ENCODE measurements at places on chromosomes 1 and 21.

DNA sequence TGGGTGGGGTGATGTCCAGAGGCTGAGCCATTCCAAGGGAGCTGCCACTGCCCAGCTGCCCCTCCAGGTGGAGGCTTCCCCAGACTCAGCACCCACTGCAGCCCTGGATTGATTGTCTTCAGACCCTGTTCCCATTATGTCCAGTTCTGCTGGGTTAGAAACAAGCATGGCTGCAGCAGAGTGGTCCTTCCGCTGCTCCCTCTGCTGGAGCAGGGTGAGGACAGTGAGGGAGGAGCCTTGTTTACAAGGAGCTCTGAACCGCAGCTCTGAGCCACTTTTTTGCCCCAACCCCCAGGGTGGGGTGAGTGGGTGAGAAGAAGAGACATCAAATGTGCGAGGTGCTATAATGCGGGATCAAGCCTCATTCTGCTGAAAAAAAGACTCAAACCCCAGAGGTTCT, 2.3 kb downstream of the TNNT2 start:
- no peak for DNase-seq

GRCh38 chr21:36456729-36457414, 23.1 kb downstream of the CLDN14 start:
- no peak for DNase-seq

- DNase-seq, result no peak
Observed at GRCh38 chr1:41953291-41953690, 34.6 kb upstream of the HIVEP3 start.

- DNase-seq, result no peak
Observed at GRCh38 chr21:45827302-45827692, 154.3 kb upstream of the COL6A1 start.

DNA sequence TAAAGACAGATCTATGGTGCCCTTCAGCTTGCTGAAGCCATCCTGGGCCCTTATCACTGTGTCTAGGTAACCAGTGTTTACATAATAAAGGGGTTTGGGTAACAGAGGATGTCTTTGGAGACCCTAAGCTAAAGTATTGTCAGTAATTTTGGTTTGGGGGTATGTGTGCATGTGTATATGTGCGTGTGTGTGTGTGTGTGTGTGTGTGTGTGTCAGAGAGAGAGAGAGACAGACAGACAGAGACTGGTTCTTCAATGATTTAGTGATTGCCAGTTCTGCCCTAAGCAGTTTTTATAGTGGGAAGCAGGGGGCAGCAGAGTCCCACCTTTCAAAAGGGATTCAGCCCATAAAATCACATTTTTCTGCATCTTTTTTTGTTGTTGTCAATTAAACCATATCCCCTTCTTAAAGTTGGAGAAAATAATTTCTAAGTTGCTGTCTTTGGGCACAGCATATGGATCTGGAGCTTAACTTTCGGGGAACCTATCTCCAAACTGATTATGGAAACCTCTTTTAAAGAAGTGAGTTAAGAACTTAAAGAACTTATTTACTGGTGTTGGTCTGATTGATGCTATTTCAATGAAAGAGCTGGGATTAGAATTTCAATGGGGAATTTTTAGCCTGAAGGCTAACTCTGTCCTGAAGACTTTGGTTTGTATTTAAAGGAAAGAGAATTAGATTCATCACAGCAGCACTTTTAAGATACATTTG, 51.1 kb downstream of the ZNF326 start:
- DNase-seq, result no peak

DNA sequence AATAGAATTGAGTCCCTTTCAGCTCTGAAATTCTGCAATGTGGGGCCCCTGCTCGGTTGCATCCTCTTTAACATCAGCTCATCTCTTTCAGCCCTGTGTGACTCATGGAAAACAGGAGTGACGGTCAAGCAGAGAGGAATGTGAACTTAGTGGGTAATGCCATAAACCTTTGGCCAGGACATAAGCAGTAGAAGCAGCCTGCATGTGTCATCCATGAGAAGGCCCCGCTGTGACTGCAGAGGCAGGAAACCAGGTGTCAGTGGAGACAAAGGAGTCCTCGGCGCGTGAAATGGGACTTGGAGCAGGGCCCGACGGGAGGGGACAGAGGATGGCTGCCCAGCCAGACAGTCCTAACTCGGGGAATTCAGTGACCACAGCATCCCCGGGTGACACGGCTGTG, 21.1 kb upstream of the EPHB2 start:
- DNase-seq, result no peak

DNA sequence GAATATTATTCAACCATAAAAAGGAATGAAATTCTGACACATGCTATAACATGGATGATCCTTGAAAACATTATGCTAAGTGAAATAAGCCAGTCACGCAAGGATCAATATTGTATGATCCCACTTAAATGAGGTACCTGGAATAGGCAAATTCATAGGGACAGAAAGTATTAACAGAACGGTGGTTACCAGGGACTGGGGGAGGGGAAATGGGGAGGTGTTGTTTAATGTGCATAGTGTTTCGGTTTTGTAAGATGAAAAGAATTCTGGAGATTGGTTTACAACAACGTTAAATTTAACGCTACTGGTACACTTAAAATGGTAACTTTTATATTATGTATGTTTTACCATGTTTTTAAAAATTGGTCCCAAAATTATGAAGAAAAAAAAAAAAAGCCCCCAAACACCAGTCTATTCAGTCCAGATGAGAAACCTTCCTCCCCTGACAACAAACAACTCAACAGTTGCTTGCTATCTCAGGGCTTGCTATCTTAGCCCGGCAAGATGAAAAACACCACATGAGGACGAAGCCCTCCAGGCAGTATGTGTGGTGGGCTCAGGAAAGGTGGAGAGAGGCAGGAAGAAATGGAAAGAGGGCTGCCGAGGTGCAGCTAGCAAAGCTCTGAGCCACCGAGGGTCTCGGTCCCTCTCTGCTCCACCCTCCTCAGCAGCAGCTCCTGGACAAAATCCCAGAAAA, 8.5 kb downstream of the NUAK2 start:
- no peak for DNase-seq

- DNase-seq, result no peak
Observed at GRCh38 chr1:55184859-55185258, 30.3 kb downstream of the USP24 start.

- no peak for DNase-seq
Observed at GRCh38 chr1:7458946-7459345, 312.1 kb upstream of the VAMP3 start.

DNA sequence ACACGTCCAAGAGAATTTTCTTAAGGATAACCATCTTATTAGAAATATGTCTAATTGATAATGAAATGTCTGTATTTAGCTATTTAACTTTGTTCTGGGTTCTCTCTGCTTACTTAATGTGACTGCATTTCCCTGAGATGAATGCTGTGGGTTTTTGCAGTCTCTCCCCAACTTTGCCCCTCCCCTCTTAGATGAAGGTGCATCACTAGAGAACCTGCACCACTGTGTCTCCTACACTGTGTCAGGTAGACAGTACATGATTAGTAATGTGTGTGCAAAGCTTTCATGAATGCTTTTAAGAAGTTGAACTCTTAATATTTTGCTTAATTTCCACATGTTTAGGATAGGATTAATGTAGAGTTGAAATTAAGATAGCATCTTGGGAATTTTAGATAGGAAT, 51.7 kb downstream of the LRRC8D start:
- no peak for DNase-seq

- no peak for DNase-seq
Observed at GRCh38 chr1:223319905-223320580, 43.9 kb downstream of the SUSD4 start.

DNA sequence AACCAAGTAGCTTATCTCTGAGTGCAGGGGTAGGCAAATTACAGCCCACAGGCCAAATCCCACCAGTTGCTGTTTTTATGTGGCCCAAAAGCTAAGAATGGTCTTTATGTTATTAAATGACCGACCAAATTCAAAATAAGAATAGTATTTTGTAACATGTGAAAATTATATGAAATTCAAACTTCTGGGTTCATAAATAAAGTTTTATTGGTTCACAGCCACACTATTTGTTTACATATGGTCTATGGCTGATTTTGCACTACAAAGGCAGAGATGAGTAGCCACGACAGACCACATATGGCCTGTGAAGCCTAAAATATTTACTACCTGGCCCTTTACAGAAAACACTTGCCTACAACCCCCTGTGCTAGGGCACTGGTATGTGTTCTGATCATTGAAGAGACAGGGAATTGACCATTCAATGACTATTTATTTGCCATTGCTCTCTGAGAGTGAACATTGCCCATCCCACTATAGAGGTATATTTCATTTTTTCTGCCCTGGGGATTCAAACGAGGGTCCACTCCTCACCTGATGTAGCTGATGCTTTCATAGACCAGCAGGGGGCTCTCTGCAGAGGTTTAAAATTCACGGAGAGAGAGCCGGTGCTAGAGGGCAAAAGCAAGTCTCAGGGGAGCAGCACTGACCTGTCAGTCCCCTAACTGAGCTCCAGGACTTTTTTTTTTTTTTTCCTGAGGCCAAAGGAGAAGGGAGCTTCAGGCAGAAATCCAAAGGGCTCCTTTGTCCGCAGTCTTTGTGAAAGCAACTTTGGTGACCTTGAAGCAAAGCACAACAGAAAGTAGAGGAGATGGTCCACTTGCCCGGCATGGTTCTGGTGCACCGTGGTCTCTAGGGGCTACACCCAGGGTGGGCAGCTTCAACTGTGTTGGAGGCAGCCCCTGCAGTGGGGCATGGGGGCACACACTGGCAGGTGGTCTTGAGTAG, 7.3 kb upstream of the GNL2 start:
- peak; percentile 34 for DNase-seq

- no peak for DNase-seq
Observed at GRCh38 chr21:41956926-41957729, 3.3 kb upstream of the C2CD2 start.

- no peak for DNase-seq
Observed at GRCh38 chr1:155001425-155001674, 1.3 kb upstream of the ZBTB7B start.

DNA sequence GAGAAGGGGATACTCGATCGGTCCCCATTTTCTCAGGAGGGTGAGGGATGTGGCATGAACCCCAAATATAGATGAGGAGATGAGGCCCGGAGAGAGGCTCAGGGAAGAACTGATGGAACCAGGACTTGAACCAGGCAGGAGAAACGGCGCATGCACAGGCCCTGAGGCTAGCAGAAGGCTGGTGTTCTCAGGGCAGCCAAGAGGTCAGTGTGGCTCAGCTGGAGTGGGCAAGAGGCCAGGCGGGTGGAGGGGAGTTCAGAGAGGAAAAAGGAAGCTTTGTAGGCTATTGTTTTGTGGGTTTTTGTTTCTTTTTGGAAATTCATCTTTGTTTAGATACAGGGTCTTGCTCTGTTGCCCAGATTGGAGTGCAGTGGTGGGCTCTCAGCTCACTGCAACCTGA, 122.0 kb downstream of the LACTBL1 start:
- DNase-seq, result no peak

DNA sequence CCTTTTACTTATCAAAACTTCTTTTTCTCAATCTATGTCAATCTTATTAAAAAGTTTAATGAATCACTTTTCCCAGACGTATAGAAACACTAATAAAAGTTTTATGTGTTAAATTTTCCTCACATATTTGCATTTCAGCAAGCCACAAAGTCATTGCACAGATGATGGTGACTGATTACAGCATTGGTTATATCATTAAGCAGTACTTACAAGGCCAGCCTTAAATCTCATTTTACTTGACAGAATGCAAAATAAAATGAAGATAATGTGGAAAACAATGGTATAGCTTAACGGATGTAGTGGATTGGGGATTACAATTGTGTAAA, 39.5 kb downstream of the TMEM200B start:
- no peak for DNase-seq

DNA sequence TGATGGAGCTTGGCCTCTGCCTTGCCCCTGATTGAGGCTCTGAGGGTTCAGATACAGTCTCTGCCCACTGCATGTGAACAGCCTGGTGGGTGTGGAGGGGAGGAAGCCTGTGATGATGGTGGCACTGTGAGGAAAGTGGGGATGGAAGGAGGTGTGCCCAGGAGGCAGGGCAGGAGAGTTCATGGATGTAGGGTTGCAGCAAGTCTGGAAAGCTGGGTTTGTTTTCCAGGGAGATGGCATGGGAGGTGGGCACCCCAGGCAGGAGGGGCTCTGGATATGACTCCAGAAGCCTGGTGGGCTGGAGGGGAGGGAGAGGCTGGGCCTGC, 63.2 kb downstream of the ADARB1 start:
- no peak for DNase-seq

DNA sequence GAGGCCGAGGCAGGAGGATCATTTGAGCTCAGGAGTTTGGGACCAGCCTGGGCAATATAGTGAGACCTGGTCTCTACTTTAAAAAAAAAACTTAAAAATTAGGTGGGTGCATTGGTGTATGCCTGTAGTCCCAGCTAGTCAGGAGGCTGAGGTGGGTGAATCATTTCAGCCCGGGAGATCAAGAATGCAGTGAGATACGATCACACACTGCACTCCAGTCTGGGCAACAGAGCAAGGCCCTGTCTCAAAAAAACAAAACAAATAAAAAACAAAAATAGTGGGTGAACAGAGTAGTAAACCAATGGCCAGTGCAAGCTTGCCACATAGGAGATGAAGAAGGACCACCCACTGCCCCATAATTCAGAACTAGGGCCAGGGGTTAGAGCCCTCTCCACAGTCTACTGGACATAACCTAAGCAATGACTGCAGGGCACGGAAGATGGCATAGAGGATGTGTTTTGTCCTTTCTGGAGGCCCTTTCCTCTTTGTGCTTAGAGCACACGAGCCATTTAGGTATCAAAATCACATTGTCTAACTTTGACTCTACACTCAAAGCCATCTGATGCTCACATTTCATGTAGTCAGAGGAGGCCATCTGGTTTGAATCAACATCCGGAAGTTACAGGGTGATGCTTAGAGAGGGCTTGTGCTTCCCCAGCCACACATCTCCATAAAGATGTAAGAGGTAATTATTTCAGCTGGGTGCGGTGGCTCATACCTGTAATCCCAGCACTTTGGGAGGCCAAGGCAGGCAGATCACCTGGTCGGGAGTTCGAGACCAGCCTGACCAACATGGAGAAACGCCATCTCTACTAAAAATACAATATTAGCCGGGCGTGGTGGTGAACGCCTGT, 12.6 kb downstream of the CD2 start:
- no peak for DNase-seq

GRCh38 chr1:220914283-220915116, 35.3 kb downstream of the HLX start:
- no peak for DNase-seq

DNA sequence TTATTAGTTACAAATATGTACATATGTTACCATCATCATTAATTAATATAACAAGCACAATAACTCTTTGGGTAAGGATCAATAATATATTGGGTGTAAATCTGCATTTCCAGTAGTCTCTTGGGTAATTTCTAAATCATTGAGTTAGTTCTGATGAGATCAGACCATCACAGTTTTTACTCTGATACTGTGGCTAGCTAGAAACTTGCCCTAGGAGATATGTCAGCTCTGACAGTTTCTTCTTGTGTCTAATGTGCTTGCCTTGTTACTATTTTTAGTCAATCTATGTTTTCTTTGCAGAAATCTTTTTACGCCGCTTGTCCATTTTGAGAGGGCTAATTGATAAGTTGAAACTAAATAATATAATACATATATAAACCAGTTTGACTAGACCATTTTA, 285.6 kb upstream of the ST6GALNAC5 start:
- DNase-seq, result no peak

Data from stimulated activated CD4-positive, alpha-beta T cell treated with anti-CD3 and anti-CD28 coated beads, Interleukin-2, amount 100 ng/mL, for 24 hours (primary cell).